ENCODE measurements at places on chromosomes 3 and 15.

GRCh38 chr3:51678641-51679040 is 7.6 kb downstream of the TEX264 start:
- no peak for DNase-seq

DNA sequence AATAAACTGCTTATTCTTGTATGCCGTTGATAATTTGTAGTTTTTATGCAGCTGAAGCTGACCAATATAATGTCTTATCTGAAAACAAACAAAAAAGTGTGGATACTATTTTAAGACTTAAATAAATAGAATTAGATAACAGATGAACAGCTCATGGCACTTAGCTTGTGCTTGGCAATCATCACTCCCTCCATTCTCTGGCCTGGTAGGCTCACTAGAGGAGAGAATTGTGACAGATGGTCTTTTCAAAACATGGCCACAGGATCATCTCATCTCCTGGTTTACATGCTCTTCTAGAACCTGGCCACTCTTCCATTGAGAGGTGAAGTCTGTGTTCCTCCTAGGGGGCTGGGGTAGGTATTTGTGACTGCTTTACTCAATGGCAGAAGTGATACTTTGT is 58.4 kb upstream of the RBP1 start:
- DNase-seq, result no peak

GRCh38 chr3:99521551-99521950 is 116.8 kb upstream of the COL8A1 start:
- DNase-seq, result no peak

DNA sequence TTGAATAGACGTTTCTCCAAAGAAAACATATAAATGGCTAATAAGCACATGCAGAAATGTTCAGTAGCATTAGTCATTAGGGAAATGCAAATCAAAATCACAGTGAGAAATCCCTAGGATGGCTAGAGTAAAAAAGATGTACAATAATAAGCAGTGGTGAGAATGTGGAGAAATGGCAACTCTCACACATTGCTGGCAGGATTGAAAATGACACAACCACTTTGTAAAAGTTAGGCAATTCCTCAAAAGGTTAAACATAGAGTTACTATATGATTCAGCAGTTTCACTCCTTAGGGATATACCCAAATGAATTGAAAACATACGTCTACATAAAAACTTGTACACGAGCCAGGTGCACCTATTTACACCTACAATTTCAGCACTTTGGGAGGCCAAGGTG is 108.7 kb downstream of the ITPR1 start:
- no peak for DNase-seq

GRCh38 chr3:160738048-160738447 is 18.0 kb upstream of the PPM1L start:
- DNase-seq, result no peak

DNA sequence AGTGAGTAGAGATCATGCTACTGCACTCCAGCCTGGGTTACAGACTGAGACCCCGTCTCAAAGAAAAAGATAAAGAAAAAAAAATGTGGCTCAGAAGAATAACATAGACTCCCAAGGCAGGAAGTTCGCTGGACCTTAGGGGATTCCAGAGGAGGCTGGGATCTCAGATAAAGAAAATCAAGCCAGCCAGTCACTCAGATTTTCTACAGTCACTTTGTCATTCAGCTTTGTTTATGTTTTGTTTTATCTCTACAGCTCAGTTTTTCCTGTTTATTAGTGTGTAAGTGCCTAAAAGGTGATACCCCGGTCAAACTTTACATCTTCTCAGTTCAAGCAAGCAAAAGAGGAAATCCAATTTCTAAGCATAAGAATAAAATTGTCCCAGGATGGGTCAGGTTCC is 6.3 kb downstream of the TMEM202 start:
- DNase-seq, result no peak

DNA sequence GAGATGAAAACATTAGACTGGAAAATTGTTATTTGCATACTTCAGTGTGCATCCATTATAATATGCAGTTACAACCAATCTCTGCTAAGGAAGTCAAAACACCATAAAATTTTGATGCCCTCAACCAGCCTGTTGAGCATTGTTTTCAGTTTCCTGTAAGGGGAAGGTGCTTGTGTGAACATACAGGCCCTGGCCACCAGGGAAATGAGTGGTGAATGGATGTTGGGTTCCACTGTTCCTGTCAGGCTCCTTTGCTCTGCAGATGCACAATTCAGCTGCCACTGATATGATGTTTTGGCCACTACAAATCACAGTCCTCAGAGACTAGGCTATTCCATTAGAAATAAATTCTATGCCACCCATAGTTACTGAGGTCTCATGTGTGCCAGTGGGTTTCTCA is 184.6 kb downstream of the SYNPR start:
- DNase-seq, result no peak

- DNase-seq, result no peak
Observed at GRCh38 chr3:36579746-36580145, 184.6 kb downstream of the DCLK3 start.

DNA sequence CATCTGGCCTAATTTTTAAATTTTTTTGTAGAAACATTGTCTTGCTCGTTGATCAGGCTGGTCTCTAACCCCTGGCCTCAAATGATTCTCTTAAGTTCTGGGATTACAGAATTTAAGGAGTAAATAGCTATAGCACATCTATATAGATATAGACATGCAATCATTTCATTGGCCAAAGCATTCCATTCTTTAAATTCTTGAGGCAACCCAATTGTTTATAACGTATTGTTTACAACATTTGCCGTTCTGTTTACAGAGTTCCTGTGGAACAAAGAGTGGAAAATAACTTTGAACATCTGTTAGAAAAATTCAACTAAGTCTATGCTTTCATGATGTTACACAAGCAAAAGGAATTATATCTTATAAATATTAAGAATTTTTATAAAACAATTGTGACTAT is 205.2 kb upstream of the ROBO2 start:
- no peak for DNase-seq

DNA sequence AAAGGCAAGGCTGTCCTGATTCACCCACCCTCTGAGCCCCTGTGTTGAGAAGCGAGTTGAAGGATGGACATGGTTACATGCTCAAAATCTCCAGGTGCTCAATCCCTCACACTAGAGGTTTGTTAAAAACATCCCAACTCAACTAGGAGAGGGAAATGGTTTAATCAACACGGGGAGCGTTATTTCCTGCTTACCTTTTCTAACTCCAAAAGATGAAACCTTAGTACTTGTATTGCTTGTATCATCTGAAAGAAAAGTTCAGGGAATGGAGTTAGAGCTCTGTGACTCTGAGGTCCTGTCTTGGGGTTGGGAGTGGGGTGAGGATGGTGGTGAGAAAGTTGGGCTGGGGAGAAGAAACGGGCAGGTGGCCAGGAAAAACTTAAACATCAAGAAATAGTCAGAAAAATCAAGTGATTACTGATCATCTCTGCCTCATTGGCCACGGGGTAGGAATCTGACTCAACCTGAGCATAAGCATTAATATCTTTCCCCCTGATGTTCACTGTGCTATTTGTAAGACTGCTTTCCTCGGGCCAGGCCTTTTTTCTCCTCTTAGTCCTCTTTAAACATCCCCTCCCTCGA is 5.9 kb downstream of the MEIS2 start:
- no peak for DNase-seq

DNA sequence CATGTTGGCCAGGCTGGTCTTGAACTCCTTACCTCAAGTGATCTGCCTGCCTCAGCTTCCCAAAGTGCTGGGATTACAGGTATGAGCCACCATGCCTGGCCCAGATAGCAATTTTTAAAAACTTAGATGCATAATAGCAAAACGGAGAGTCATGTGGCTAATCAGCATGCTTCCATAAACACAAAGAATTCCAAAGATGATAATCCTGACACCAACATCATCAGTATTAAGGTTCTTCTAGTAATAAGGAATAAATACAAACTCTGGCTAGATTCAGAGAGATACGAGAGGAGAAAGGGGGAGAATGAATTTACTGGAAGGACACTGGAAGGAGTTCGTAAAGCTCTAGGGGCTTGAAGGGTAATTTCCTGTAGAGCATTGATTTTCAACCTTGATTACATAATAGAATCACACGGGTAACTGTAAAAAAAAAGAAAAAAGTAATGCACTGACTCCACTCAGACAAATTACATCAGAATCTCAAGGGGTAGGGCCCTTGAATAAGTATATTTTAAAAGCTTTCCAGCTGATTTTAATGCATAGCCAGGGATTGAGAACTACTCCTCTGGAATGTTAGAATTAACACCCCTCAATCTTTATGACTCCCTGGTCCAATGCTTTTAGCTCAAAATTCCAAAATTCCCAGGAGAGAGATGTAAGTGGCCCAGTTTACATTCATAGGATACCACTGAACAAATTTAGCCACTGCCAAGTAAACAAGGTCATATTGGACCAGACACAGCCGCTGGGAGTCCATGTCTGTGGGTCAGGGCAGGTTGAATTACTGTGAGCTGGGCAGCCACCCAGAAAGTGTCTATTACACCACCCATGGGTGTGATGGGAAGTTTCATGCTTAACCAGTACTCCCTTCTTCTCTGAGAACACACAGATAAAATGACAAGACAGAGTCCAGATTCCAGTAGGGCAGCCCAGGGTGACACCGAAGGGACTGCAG is 243.9 kb downstream of the TBL1XR1 start:
- DNase-seq, result no peak

- no peak for DNase-seq
Observed at GRCh38 chr3:18222686-18223085, 202.5 kb downstream of the SATB1 start.

DNA sequence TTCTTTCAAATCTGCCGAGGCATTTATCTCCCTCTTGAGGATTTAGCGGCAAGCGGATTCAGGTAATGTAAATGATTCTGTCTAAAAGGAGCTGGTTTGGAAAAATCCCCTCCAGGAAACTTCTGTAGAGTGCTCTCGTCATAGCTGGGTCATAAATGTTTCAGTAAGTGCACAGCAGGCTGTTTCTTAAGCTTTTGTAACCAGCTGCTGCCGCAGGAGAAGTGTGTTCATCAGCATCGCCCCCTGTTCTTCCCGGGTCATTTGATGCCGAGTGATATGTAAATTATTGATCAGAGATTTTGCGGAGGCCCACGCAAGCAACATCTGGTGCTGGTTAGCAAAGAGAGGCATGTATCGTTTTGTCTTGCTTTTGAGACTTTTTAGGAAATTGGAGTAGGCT is 53.1 kb downstream of the DNASE1L3 start:
- no peak for DNase-seq

DNA sequence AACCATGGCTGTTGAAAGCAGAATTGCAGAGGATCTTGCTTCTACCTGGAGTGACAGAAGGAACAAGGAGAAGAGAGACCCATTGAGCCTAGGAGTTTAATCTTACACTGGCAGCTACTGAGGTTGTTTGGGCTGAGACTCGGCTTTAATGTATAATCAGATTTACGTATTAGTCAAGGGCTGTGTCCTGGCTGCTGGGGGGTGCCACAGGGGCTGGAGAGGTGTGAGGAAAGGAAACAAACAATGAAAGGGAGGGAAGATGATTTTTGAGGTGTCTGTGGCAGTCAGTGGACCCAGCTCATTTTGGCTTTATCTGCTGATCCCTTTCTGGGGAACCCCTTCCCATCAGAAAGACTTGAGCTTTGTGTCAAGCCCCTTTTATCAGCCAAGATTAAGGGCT is 95.7 kb downstream of the PRICKLE2 start:
- no peak for DNase-seq

- no peak for DNase-seq
Observed at GRCh38 chr3:127041264-127041820, 58.4 kb downstream of the PLXNA1 start.

DNA sequence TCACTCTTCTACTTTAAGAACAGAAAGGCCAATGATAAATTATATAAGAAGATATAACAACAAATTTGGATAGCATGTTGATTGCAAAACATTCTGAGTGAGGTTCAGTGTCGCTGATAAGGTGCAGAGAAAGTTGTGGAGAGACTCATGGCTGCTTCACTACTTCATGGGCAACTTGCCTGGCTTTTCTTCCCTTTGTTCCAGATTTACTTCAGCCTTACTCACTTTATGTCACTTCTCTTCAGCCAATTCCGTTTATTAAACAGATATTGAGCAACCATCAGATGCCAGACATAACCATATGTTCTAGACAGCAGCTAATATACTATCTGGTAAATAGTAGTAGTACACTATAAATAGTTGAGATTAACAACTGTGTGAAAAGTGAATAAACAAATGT is 150.0 kb upstream of the CHL1 start:
- no peak for DNase-seq

GRCh38 chr15:69663982-69664381 is 211.4 kb downstream of the RPLP1 start:
- no peak for DNase-seq

GRCh38 chr3:13025090-13025489 is 48.1 kb downstream of the IQSEC1 start:
- no peak for DNase-seq

DNA sequence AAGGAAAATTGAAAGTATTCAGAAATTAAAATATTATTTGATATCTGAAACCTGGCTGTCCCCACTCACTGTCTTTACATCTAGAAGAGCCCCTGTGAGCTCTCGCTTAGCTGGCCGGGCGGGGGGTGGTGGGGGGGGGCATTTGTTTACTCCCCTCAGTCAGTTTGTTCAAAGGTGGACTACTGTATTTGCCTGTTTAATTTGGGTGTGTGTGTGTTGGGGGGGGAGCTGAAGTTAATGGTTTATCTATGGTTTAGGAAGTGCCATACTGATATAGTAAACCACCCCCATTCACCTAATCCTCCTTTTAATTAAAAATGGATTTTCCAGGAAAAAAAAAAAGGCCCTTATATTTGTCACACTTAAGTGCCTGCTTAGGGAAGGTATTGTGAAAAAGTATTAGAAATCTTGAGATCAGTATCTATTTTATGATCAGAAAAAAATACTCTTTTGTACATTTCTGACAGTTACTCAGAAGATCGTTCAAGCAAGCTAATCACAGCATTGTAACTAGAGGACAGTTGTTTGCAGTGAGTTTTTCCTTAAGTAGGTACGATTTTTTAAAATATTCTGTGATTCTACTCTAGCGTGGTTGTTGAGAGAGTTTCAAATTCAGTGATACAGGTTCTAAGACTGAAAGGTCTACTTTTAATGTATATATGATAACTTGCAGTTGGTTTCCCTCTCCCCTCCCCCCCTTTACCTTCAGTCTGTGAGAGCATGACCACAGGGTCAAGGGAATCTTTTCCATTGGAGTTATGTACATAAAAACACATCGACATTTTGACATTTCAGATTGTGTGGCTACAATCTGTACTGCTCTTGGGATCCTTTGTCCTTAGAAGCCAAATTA is 8.5 kb downstream of the NR2F2 start:
- DNase-seq, result no peak

- no peak for DNase-seq
Observed at GRCh38 chr3:3281024-3281423, 101.5 kb upstream of the CRBN start.

- DNase-seq, result no peak
Observed at GRCh38 chr3:58117561-58118181, 93.1 kb downstream of the DNASE1L3 start.

DNA sequence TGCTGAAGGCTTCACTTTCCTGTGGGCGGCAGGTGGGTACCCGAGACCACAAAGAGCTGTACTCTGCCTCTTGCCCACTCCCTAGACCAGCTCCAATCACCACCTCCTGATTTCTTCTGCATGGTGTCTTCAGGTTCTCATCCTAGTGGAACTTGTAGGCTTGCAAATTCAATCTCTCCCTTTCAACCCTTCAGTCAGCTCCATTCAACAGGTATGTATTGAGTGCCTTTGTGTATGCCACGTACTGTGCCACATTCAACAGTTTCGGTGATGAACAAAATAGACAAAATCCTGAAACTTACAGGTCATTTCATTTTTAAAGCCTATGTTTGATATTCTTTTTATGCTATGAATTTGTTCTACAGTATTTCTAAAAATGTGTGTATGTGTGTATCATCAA is 5.4 kb upstream of the CLDN11 start:
- DNase-seq, result no peak

All from stimulated activated CD8-positive, alpha-beta memory T cell treated with anti-CD3 and anti-CD28 coated beads, Interleukin-7, amount 100 ng/mL, for 24 hours (primary cell).